ENCODE measurements at places on chromosomes 6 and 20.

GRCh38 chr6:116365743-116366142, 5.0 kb upstream of the DSE start:
- DNase-seq = no peak

GRCh38 chr6:111603040-111603439, 2.6 kb downstream of the TRAF3IP2 start:
- peak; percentile 67 for DNase-seq

DNA sequence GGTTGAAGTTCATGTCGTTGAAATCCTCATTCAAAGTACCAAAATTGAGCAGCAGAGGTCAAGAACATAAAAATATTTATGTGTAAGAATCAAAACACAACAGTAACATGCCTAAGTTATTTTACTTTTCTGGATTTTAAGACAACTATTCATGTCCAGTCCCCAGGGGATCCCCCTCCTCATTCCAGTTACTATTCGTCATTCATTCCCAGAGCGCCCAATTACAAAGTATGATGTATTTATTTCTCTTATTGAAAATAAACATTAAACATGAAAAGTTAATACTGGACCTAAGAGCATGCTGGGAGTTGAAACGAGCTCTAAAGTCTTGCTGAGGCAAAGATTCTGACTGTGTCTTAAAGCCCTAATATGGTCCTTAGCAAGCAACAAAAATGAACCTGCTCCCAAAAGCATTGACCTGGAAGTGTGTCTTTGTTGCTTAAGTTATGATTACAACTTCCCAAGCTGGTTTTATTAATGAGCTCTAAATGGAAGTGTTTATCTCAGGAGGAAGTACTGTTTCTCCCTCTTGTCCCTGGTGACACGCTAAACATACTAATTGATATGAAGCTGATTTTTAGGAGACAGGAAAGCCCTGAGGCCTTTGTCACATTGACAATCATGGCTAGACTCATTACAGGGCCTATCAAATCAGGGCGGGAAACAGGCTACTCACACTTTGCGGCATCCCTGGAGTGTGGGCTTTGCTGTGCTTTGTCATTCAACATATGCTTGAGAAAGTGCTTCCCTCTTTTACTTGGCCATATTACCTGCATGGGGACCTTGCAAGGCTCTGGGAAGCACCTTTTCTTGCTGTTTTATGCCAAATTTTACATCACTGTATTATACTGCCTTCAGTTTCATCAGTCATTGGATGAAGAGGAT, 192.2 kb upstream of the DTNBP1 start:
- DNase-seq = no peak

DNA sequence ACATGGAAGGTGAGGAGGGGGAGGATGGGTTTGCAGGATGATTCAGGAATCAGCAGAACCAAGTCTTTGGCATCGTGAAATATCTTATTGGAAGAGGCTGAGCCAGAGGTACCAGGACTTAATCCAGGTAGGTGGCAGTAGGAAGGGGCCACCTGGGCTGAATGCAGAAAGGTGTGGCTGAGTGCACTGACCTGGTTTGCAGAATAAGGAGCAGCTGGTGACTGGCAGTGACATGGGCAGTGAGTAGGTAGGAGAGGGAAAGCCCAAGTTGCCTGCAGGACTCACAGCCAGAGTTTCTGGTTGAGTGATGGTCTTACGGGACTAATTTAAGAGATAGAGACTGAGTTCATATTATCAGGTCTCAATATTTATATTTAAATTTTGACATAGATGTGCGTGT, 1.1 kb upstream of the PBOV1 start:
- DNase-seq = no peak

DNA sequence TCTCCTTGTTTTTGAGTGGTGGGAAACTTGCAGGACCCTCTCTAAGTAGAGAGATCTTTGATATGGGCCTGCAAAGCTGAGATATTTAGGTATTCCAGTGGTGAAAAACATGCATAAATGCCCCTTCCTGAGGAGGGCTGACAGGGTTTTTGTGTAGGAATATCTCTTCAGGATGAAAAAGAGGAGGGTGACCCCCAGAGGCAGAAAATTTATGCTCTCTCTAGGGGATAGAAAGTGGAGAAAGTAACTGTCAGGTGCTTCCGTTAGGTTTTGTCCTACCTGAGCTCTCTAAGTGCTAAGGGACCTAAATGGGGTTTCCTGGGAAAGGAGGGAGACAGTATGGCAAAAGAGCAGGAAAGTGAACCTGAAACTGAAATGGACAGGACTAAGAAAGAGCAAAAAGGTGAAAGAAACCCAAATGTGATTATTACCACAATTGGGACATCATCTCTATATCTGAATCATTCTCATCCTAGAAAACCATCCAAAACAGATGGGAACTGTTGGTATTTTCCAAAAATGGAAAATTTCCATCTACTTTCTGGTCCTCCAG, 2.0 kb downstream of the COL19A1 start:
- no peak for DNase-seq

DNA sequence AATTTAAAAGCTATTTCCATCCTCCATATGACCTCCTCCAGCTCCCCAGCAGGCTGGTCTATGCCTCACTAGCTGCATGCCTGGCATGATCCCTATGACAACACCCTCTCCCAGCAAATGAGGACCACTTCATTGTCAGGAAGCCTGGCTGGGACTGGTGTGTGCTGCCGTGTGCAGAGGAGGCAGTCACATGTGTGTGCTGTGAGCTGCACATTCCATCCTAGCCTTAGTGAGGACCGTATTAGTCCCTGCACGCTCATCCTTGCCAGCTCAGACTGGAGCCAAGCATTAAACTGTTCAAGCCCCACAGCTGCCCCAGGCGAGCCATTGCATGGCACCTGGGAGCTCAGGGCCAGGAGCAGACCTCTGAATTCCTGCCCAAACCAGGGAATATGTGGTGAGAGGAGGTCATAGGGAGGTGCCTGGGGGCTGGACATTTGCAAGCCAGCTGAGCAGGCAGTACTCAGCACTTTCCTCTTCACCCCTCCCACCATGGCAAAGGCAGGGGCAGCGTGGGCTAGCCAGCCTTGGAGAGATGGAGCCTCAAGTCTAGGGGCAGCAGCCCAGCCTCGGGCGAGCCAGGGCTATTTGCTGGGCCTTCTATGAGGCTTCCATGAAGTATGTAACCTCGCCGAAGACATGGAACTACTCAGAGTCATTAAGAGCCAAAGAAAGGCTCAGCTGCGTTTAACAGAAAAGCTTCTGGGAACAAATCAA, 8.7 kb upstream of the CCN5 start:
- peak; percentile 33 for DNase-seq

DNA sequence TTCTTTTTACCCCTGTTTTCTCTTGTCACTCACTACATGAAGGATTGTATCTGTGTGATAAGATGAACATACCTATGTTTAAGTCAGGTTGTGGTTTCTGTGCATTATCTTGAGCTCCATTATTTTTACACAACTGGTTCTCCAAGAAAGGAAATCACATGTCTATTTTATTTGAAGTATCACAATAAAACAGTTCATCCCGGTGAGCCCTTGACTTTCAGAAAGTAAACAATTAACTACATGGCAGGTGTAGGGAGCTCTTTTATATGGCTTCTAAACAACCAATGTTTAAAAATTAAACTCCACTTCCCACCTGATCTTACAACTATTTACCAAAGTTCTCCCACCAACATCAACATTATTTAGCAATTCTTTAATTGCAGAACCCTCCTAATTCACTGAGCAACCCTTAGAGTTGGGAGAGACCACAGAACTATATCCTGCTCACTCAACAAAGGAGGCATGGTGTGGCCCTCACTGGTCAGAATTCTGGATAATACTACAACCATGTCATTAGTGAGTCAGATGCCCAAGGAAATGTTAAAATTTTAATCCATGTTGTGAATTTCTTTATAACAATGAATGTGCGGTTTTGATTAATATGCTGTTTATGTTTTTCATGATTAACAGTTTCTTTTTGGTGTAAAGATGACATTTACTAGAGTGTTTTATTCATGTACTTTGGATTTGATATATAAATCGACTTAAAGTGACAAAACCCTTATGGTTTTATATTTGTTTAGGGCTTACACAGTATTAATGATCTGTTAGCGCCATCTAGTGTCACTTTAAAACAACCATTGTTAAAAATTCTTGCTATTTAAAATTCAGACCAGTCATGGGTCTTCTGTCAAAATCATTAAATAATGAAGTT, 50.0 kb upstream of the SCGN start:
- peak; percentile 81 for DNase-seq

GRCh38 chr20:7214081-7214740, 446.7 kb downstream of the BMP2 start:
- DNase-seq = no peak

GRCh38 chr6:85483846-85484245, 34.0 kb downstream of the NT5E start:
- DNase-seq = no peak

DNA sequence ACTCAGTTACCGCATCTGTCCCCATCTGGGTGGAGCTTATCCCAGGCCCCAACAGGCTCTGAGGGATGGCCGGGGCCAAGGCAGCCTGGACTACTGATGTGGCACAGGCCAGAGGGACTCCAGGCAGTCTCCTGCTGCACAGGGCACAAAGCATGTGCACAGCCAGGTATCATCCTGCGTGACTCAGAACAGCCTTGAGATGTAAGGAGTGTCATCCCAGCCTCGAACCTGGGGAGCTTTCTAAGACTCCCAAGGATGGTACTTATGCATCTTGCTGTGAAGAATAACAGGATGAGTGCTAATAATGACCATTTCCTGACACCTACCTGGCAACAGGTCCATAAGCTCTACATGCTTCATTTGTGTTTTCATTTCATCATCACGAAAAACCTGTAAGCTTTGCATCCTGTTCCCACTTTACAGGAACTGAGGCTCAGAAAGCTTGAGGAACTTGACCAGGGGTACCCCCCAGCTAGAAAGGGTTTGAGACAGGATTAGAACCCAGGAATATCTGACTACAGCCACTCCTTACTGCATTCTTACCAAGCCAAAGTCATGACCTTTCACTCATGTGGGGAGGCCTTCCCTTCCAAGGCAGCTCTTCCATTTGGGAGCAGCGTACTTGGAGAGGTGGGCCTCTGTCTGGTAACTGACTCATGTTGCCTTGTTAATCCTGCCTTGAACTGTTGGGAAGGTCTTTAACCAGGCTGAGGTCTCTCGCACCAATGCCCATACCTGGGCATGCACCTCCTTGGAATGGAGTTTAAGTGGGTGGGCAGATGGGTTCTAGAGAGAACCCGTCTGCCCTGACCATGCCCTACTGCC, 1.9 kb downstream of the TRIB3 start:
- no peak for DNase-seq

DNA sequence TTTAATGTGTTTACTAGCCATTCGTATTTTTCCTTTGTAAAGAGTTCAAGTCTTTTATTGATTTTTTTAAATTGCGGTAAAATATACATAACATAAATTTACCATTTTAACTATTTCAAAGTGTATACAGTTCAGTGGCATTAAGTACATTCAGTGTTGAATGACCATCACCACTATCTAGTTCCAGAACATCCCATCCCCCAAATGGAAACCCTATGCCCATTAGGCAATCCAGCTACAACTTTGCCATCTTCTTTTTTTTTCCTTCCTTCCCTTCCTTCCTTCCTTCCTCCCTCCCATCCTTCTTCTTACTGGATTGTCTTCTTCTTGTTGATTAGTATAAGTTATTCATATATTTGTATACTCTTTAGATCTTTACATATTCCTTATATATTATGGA, 8.6 kb downstream of the LPIN3 start:
- DNase-seq = no peak

DNA sequence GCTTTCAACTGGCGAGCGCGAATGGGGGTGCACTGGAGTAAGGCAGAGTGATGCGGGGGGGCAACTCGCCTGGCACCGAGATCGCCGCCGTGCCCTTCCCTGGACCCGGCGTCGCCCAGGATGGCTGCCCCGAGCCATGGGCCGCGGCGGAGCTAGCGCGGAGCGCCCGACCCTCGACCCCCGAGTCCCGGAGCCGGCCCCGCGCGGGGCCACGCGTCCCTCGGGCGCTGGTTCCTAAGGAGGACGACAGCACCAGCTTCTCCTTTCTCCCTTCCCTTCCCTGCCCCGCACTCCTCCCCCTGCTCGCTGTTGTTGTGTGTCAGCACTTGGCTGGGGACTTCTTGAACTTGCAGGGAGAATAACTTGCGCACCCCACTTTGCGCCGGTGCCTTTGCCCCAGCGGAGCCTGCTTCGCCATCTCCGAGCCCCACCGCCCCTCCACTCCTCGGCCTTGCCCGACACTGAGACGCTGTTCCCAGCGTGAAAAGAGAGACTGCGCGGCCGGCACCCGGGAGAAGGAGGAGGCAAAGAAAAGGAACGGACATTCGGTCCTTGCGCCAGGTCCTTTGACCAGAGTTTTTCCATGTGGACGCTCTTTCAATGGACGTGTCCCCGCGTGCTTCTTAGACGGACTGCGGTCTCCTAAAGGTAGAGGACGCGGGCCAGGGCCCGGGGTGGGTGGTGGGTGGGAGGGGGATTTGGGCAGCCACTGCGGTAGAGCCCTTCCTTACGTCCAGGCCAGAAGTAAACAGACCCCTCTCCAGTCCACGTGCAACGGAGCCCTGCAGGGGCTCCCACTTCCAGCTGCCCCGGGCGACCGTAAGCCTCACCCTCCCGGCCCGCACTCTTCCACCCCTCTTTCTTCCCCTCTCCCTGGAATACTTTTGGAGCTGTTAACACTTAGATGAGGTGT, 998 bp downstream of the BMP2 start:
- peak; percentile 34 for DNase-seq

- DNase-seq = peak; percentile 78
These were observed 6.7 kb downstream of the PSMA7 start for GRCh38 chr20:62136283-62137091.

- DNase-seq = peak; percentile 89
These were observed 429.1 kb downstream of the HTR1B start for GRCh38 chr6:77034161-77034560.

- no peak for DNase-seq
These were observed 10.3 kb upstream of the BRPF3 start for GRCh38 chr6:36186199-36186598.

GRCh38 chr6:144935181-144935580, 650.0 kb downstream of the UTRN start:
- DNase-seq = no peak

- peak; percentile 74 for DNase-seq
These were observed at the start of gene SIM1 for GRCh38 chr6:100464903-100465700. Gene SIM1 (minus strand): TSS chr6:100464921. CDS start chr6:100463468, 1,453 bp downstream.

Data from fibroblast of pulmonary artery (primary cell).